ENCODE measurements at places on chromosomes 5 and 9.
A peak's percentile ranks its signal among the peaks of the same experiment; 100 is the strongest.

GRCh38 chr5:166353580-166353979 lies 1937.9 kb upstream of the WWC1 start:
- no peak overlapping the region for H3K27ac ChIP-seq
- H3K36me3 ChIP-seq: no peaks in the 10 kb centered on the region
- no peaks in the 10 kb centered on the region for H3K4me1 ChIP-seq
- no peak overlapping the region for H3K4me3 ChIP-seq

GRCh38 chr9:105890046-105890822 lies 195.9 kb downstream of the TMEM38B start:
- H3K36me3 ChIP-seq: no peaks in the 10 kb centered on the region
- H3K27ac ChIP-seq: no peak overlapping the region
- no peak for DNase-seq
- H3K4me3 ChIP-seq: no peak overlapping the region
- no peaks in the 10 kb centered on the region for H3K27me3 ChIP-seq
- no peaks in the 10 kb centered on the region for H3K4me1 ChIP-seq

DNA sequence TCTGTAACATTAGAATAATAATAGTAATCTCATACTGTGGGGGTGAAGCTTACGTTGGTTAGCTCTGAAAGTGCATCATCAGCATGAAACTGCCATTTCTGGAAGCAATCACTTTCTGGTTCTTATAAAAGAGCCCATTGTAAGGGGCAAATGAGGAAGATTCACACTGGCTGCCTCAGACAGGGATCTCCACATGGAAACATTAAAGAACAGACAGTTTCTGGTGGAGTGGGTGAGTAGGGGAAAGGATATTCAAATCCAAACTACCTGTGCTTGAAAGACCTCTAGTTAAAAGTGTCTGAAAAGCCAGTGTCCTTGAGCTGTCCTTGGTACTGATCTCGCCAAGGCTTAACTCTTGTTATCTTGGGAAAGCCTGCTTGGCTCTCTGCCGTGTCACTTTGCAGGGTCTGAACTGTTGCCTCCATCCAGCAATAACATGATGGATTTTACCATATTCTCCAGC lies 19.1 kb upstream of the SLC31A2 start:
- peaks cover 9% of the 10 kb centered on the region for H3K27me3 ChIP-seq
- H3K27ac ChIP-seq: no peak overlapping the region
- no peaks in the 10 kb centered on the region for H3K36me3 ChIP-seq
- no peak overlapping the region for H3K4me3 ChIP-seq
- H3K4me1 ChIP-seq: no peaks in the 10 kb centered on the region
- no peak for DNase-seq

- H3K27ac ChIP-seq: no peak overlapping the region
- no peak overlapping the region for H3K4me3 ChIP-seq
- no peaks in the 10 kb centered on the region for H3K36me3 ChIP-seq
- peaks cover 7% of the 10 kb centered on the region for H3K4me1 ChIP-seq
- no peak for DNase-seq
Observed at GRCh38 chr9:1876891-1877496, 138.2 kb upstream of the SMARCA2 start.

- H3K4me1 ChIP-seq: no peaks in the 10 kb centered on the region
- no peaks in the 10 kb centered on the region for H3K36me3 ChIP-seq
- no peak for DNase-seq
- no peaks in the 10 kb centered on the region for H3K27me3 ChIP-seq
- H3K4me3 ChIP-seq: no peak overlapping the region
- H3K27ac ChIP-seq: no peak overlapping the region
Observed at GRCh38 chr5:111857623-111858022, 100.6 kb upstream of the NREP start.

GRCh38 chr5:93580063-93580926 lies 724 bp downstream of the NR2F1-AS1 start:
- no peaks in the 10 kb centered on the region for H3K36me3 ChIP-seq
- H3K27ac ChIP-seq: no peak overlapping the region
- H3K4me3 ChIP-seq: peak overlapping the region; percentile 51
- peaks cover 51% of the 10 kb centered on the region for H3K4me1 ChIP-seq
- H3K27me3 ChIP-seq: peaks cover 60% of the 10 kb centered on the region
- DNase-seq: no peak

- no peak overlapping the region for H3K27ac ChIP-seq
- no peak for DNase-seq
- peaks cover 2% of the 10 kb centered on the region for H3K4me1 ChIP-seq
Observed at GRCh38 chr9:78321505-78321904, 24.6 kb downstream of the PSAT1 start.

DNA sequence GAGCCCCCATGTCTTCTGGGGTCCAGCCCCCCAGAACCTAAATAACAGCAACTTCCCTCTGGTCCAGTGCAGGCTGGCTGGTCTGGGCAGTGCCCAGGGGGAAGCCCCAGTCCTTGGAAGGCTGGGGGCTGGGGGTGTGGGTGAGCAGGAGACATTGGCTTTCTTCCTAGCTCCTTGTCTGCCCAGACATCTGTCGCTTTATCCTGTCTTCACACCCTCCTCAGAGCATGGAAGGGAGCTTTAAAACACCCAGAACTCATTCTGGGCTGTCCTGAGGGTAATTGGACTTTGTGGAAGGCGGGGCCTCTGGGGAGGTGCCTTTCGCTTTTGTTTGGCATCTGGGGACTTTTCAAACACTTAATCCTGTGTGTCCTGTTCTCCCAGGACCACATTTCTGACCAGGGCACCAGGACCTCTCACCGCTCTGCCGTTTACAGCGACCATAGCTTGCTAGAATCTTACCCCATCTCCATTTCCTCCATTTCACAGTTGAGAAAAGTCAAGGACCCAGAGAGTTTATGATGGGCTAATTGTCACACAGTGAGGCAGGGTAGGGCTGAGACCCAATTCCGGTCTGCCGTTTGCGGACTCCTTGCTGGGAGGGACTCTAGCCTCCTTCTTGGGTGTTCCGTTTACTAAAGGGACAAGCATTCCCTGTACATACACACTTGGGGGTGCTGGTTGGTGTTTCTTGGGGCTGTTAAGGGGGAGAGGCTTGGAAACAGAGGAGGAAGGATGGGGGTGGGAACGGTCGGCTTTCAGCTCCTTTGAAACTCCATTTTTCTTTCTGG lies 1.1 kb downstream of the GSN start:
- DNase-seq: no peak
- no peaks in the 10 kb centered on the region for H3K36me3 ChIP-seq
- H3K27me3 ChIP-seq: peaks cover 12% of the 10 kb centered on the region
- H3K4me1 ChIP-seq: peaks cover 19% of the 10 kb centered on the region

- no peak overlapping the region for H3K27ac ChIP-seq
- no peaks in the 10 kb centered on the region for H3K27me3 ChIP-seq
- no peaks in the 10 kb centered on the region for H3K36me3 ChIP-seq
- DNase-seq: no peak
Observed at GRCh38 chr5:77876862-77877502, 100.8 kb upstream of the TBCA start.

DNA sequence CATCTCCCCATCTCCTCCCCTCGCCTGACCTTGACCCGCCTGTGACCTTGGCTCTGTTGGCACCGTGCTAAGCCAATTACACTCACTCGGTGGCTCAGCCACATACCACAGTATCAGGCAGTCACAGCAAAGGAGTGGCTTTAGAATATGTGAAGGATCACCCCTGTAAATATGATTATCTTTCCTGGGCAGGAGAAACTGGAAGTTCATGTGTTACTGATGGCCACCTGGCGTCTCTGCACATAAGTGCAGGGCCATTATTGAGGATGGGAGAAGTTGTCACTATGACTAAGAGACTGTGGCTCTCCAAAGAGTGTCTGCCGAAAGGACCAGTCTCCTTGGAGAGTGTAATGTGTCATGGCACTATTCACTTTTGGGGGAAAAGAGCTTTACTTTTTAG lies 116.9 kb upstream of the S1PR3 start:
- no peaks in the 10 kb centered on the region for H3K4me1 ChIP-seq
- no peaks in the 10 kb centered on the region for H3K27me3 ChIP-seq
- no peaks in the 10 kb centered on the region for H3K36me3 ChIP-seq
- H3K4me3 ChIP-seq: no peak overlapping the region
- DNase-seq: no peak

GRCh38 chr9:136625101-136626065 lies 37.3 kb upstream of the EGFL7 start:
- H3K4me3 ChIP-seq: no peak overlapping the region
- no peak for DNase-seq
- H3K27me3 ChIP-seq: no peaks in the 10 kb centered on the region
- no peak overlapping the region for H3K27ac ChIP-seq
- peaks cover 10% of the 10 kb centered on the region for H3K4me1 ChIP-seq

DNA sequence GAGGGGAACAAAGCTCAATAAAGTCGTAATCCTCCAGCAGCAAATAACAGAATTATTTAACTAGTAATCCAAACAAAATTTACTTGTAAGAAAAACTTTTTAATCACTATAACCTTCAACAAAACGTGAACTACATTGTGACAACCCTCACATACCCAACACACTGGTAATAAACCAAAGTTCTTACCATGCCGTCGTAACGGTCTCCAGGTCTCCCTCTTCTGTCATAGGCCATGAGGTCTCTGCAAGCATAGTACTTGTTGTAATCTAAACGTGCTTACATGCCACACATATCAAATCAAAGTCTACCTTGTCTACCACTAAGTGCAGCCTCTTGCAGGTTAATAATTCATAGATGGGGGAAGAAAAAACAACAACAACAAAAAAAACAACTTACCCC lies 8.5 kb downstream of the HNRNPK start:
- no peak overlapping the region for H3K27ac ChIP-seq
- H3K4me3 ChIP-seq: no peak overlapping the region
- H3K36me3 ChIP-seq: peaks cover 94% of the 10 kb centered on the region
- DNase-seq: no peak
- peaks cover 8% of the 10 kb centered on the region for H3K4me1 ChIP-seq

GRCh38 chr9:137760426-137760825 lies 117.2 kb upstream of the CACNA1B start:
- DNase-seq: no peak
- peaks cover 36% of the 10 kb centered on the region for H3K4me1 ChIP-seq
- no peak overlapping the region for H3K4me3 ChIP-seq
- no peaks in the 10 kb centered on the region for H3K27me3 ChIP-seq
